Pancreas (tissue), 10 donors: ENCODE measurements at places on chromosomes 5 and 9. TPM values are rescaled to one million over a fixed set of nuclear protein-coding genes. Genes with fewer than 3 reads are reported as not detected.

DNA sequence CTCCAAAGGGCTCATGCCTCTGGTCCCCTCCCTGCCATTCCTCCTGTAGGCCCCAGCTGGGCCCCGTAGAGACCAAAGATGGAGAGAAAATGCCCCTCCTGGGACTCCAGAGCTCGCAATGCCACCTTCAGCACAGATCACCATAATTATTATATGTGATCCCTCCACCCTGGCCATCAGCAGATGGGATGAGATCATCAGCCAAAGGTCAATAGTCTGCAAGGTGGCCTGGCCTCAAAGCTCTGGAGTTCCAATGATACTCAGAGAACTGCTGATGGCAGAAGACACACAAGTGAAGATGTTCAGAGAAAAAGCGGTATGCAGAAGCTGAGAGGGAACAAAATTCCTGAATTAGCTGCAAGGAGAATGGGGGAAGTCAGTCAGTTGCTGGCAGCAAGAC is 5.0 kb downstream of the RPP25L start:
- no peak overlapping the region for H3K27ac ChIP-seq
- H3K4me3 ChIP-seq = no peak overlapping the region
- no peaks in the 10 kb centered on the region for H3K27me3 ChIP-seq
- no peak for DNase-seq
- no peaks in the 10 kb centered on the region for H3K36me3 ChIP-seq

GRCh38 chr9:36461323-36461722 is 61.3 kb upstream of the RNF38 start:
- DNase-seq = no peak
- no peaks in the 10 kb centered on the region for H3K27me3 ChIP-seq
- H3K36me3 ChIP-seq = no peaks in the 10 kb centered on the region
- no peak overlapping the region for H3K27ac ChIP-seq

- H3K4me1 ChIP-seq = peaks cover 11% of the 10 kb centered on the region
- no peaks in the 10 kb centered on the region for H3K36me3 ChIP-seq
- H3K27me3 ChIP-seq = no peaks in the 10 kb centered on the region
- no peak overlapping the region for H3K4me3 ChIP-seq
- DNase-seq = no peak
- no peak overlapping the region for H3K27ac ChIP-seq
These were observed 86.3 kb upstream of the GRHPR start for GRCh38 chr9:37336150-37336549.

- H3K4me3 ChIP-seq = no peak overlapping the region
- H3K27ac ChIP-seq = no peak overlapping the region
- DNase-seq = no peak
- H3K4me1 ChIP-seq = no peaks in the 10 kb centered on the region
- peaks cover 15% of the 10 kb centered on the region for H3K36me3 ChIP-seq
These were observed 121.6 kb downstream of the WNK2 start for GRCh38 chr9:93305497-93306020.

DNA sequence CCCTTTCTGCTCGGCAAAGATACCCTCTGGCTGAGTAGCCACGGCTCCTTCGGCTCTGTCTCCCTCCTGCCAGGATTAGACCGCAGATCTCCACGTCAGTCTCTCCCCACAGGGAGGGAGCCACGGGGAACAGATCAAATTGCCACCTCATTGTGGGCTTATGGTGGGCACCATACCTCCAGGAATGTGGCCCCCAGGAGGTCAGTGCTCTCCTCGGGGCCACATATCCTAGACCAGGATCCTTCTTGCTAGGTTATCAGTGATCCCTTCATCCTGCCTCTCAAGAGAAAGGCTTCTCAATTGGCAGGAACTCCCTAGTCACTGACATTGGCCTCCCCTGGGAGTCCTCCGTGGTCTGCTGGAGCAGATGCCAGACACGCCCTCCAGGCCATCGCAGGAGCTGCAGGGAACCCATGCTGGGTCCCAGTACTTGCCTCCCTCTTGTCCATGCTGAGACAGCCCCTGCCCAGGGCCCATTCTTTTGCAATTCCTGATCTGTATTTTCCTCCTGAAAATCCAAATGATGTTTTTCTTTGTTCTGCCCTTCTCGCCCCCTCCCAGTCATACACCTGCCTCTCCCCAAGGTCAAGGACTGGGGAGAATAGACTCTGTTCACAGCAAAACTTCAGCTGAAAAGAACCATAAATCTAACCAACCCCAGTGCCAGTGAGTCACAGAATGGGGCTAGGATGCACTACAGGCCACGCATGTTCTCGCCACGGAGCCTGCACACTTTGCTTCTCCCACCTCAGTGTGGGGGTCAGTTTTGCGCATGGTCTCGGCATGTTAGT is 31.6 kb upstream of the ENHO start:
- no peaks in the 10 kb centered on the region for H3K36me3 ChIP-seq
- no peaks in the 10 kb centered on the region for H3K4me1 ChIP-seq
- no peak overlapping the region for H3K4me3 ChIP-seq
- DNase-seq = peak; percentile 20

The MYOZ3 gene
- polyA plus RNA-seq = 0.23 TPM

DNA sequence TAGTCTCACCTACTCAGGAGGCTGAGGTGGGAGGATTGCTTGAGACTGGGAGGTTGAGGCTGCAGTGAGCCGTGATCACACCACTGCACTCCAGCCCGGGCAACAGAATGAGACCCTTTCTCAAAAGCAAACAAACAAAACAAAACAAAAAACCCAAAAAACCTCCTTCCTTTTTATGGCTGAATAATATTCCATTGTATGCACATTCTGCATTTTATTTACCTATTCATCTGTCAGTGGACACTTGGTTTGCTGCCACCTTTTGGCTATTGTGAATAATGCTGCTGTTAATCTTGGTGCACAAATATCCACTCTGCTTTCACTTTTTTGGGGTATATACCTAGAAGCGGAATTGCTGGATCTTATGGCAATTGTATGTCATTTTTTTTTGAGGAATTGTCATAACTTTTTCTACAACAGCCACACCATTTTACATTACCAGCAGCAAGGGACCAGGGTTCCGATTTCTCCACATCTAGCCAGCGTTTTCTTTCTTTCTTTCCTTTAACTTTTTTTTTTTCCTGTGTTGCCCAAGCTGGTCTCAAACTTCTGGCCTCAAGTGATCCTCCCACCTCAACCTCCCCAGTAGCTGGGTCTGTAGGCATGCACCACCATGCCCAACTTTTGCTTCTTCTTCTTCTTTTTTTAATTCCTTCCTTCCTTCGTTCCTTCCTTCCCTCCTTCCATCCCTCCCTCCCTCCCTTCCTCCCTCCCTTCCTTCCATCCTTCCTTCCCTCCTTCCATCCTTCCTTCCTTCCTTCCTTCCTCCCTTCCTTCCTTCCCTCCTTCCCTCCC is 30.6 kb downstream of the NKX2-5 start:
- H3K27ac ChIP-seq = no peak overlapping the region
- DNase-seq = no peak
- H3K27me3 ChIP-seq = no peaks in the 10 kb centered on the region
- H3K4me1 ChIP-seq = no peaks in the 10 kb centered on the region
- no peaks in the 10 kb centered on the region for H3K36me3 ChIP-seq
- no peak overlapping the region for H3K4me3 ChIP-seq

The PCDHGA3 gene
- polyA plus RNA-seq = 0.87 TPM

DNA sequence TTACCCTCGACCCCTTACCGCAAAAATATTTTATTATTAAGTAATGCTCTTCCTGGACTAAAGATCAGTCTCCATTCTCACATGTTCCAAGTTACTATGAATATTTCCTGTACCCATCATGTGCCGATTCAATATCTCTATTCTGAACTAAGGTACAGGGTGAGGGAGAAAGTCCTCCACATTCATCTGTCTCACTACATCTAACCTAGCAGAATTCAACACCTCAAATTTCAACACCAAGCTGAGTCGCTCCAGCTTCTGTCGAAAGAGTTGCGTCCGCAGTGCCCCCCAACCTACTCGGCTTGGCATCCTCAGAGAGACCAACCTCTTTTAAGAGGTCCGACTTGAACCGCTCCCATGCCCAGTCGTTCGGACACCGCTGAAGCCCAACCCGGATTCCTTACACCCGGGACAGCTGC is 1.0 kb downstream of the CERT1 start:
- no peaks in the 10 kb centered on the region for H3K27me3 ChIP-seq
- peak overlapping the region; percentile 76 for H3K4me3 ChIP-seq
- no peaks in the 10 kb centered on the region for H3K36me3 ChIP-seq
- H3K27ac ChIP-seq = peak overlapping the region; percentile 93

The PPP2R2B gene
- 3.5 TPM for polyA plus RNA-seq

The TRIM52 gene
- polyA plus RNA-seq = 18.1 TPM

The ARHGEF39 gene
- polyA plus RNA-seq = 1.4 TPM

- no peaks in the 10 kb centered on the region for H3K27me3 ChIP-seq
- no peak overlapping the region for H3K27ac ChIP-seq
- H3K4me3 ChIP-seq = no peak overlapping the region
- H3K4me1 ChIP-seq = no peaks in the 10 kb centered on the region
These were observed 467.5 kb downstream of the EFNA5 start for GRCh38 chr5:107203243-107203642.

DNA sequence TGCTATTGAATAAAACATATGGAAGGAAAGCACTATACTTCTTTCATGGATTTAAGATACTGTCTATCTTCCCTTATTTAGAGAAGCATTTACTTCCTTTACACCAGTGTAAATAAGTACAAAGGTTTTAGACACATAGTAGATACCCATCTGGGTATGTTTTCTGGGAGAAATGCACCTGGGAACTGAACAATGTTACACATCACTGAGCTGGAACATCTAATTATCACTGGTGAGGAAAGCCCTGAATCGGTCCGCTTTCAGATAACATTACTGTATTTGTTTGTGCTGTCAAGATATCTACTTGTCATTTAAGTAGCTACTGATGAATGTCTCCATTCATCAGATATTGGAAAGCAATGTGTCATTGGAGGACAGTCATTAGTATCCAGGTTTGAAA is 964.7 kb upstream of the PTPRD start:
- H3K4me1 ChIP-seq = no peaks in the 10 kb centered on the region
- no peak for DNase-seq
- no peak overlapping the region for H3K27ac ChIP-seq
- H3K27me3 ChIP-seq = no peaks in the 10 kb centered on the region
- no peak overlapping the region for H3K4me3 ChIP-seq
- H3K36me3 ChIP-seq = no peaks in the 10 kb centered on the region

GRCh38 chr5:76952795-76953536 is at the start of gene CRHBP:
TSS of gene CRHBP (plus strand) at chr5:76953045. CDS start at chr5:76953135, 90 bp downstream.
- DNase-seq = no peak
- H3K4me3 ChIP-seq = no peak within 1 kb of the TSS
- no peaks in the 10 kb centered on the region for H3K36me3 ChIP-seq
- no peak within 1 kb of the TSS for H3K27ac ChIP-seq
- H3K27me3 ChIP-seq = peaks cover 8% of the 10 kb centered on the region
- H3K4me1 ChIP-seq = no peaks in the 10 kb centered on the region

- H3K36me3 ChIP-seq = peaks cover 5% of the 10 kb centered on the region
- H3K4me1 ChIP-seq = no peaks in the 10 kb centered on the region
- H3K27me3 ChIP-seq = no peaks in the 10 kb centered on the region
- H3K4me3 ChIP-seq = no peak overlapping the region
- DNase-seq = no peak
These were observed 37.2 kb downstream of the GPR107 start for GRCh38 chr9:130090915-130091314.

DNA sequence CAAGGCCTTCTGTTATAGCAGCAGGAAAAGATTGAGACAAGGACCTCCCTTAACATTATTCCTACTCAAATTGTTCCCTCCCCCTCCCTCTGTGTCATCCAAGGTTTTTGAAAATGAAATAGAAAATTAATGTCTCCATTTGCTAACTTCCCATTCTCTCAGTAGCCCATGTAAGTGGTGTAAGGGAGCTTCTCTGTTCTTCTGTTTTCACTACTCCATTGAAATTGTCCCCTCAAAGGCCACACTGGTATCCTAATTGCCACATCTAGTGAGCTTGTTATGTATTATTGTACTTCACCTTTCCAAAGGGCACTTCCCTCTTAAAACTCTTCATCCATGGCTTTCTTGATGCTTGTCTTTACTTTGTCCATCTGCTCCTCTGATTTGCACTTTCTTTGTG is 131.2 kb upstream of the PIK3R1 start:
- no peak overlapping the region for H3K27ac ChIP-seq
- no peaks in the 10 kb centered on the region for H3K4me1 ChIP-seq
- no peaks in the 10 kb centered on the region for H3K36me3 ChIP-seq
- H3K27me3 ChIP-seq = no peaks in the 10 kb centered on the region
- H3K4me3 ChIP-seq = no peak overlapping the region

- H3K27me3 ChIP-seq = no peaks in the 10 kb centered on the region
- no peak overlapping the region for H3K27ac ChIP-seq
- H3K36me3 ChIP-seq = no peaks in the 10 kb centered on the region
These were observed 430.8 kb upstream of the TNC start for GRCh38 chr9:115548609-115549260.
